Hematopoietic multipotent progenitor cell treated with erythropoietin and hydrocortisone succinate and interleukin-3 and kit ligand, for 6 days (in vitro differentiated cells): ENCODE measurements at places on chromosomes 12 and 14.

DNA sequence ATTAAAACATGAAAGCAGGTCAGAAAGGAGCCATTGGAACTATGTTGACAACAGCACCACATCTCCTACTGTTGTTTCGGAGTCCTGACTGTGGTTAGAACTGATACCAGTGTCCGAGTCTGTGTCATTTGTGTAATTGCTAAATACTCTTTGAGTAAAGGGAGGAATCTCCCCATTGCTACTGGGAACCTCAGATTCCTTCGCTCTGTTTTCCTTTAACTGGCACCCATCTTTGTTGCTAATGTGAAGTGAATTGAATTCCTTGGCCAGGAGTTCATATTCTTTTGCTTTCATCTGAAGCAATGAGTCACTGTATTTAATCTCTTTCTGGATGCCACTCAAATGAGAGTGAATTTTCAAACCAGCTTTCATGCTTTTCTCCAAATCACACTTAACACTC is 31.5 kb downstream of the RASSF9 start:
- no peak for DNase-seq

- no peak for DNase-seq
These were observed 96.2 kb downstream of the FIGNL2 start for GRCh38 chr12:51752234-51752889.

DNA sequence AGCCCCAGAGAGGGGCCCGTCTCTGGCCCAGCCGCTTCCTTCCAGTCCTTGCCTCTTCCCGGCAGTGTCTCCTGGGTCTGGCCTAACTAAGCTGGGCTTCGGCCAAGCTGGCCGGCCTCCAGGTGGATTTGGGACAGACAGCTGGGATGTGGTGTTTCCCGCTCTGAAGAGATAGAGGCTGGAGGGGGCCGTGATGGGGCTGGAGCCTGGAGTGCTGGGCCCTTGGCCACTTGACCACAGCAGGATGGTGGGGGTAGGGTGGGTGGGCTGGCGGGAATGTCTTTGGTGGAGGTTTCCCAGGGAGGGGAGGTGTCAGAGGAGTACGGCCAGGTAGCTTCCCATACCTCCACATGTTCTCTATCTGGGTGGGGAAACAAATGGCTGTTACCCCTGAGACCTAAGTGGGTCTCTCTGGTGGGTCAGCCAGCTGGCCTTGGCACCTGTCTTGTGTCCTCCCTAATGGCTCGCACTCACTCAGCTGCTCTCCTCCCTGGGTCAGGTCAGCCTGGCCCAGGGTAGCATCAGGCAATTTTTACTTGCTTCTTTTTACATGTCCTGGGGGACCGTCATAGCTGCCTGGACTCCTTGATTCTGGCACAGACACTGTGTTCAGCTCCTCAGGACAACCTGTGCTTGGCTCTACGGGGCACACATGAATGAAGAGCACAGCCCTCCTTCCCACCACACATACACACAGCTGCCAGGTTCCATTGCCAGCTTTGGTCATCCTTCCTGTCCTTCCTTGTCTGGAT is 19.8 kb upstream of the PGF start:
- DNase-seq = no peak

- DNase-seq = peak; percentile 72
These were observed 135.2 kb upstream of the PDE3A start for GRCh38 chr12:20232931-20233675.

DNA sequence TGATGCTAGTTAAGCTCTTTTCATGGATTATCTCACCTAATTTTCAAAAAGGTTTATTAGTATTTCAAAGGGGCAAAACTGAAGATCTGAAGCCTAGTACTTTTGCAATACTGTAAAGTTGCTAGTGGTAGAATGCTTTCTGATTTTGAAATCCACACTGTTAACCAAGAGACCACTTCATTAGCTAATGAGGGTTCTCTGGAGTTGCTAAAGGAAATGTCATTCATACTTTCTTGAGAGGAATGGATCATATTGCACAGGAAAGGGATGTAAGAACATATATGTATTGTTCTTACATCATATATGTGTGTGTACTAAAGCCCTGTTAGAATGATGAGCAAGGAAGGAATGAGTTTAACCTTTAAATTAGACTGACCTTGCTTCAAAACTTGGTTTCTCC is 39.0 kb upstream of the LDHB start:
- no peak for DNase-seq

DNA sequence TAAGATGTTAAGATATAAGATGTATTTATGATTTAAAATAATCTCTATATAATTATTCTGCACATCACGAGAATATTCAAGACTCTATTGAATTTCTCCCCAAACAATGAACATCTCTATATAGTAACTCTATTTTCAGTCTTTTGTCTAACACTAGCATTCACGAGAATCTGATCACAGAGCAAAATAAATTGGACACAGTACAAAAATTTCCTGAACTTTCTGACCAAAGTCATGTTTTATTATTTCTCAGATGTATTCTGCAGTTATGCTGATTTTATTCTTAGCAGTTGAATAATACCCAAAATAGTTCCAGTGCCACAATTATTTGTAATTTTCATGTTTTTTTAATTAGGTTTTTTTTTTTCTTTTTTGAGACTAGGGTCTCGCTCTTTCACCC is 19.6 kb downstream of the EPS8 start:
- DNase-seq = no peak

- DNase-seq = peak; percentile 67
These were observed 134.3 kb downstream of the MED13L start for GRCh38 chr12:116142936-116143898.
